ENCODE measurements at places on chromosomes 1 and 21.

GRCh38 chr1:162141281-162142054 is 72.0 kb downstream of the NOS1AP start:
- no peak for DNase-seq

DNA sequence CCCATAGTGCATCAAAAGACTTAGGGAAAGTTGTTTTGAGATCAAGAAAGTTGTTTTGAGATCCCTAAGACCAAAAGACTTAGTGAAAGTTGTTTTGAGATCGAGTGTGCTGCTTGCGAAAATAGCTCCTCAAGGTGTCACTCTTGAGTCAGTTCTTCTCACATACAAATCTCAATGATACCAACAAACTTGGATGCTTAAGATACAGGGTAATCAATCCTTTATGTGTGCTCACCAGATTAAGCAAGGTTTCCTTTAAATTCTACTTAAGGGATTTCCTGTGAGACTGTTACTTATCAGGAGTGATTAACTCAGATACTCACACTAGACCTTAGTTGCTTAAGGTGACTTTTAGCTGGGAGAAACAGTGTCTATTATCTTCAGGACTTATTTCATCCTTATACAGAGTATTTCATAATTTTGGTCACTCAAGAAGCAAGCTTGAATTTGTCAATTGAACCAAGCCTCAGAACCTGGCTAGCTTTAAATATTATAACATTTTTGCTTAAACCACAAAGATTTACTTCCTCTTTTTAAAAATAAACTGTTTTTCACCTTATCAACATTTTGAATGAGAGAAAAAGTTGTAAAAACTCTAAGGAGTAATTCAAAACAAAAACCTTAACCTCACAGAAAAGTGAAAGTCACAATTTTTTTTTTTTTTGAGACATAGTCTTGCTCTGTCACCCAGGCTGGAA is 8.0 kb upstream of the RLF start:
- DNase-seq = peak; percentile 26

- DNase-seq = no peak
Measured at GRCh38 chr1:65432918-65433317, 12.4 kb downstream of the LEPR start.

DNA sequence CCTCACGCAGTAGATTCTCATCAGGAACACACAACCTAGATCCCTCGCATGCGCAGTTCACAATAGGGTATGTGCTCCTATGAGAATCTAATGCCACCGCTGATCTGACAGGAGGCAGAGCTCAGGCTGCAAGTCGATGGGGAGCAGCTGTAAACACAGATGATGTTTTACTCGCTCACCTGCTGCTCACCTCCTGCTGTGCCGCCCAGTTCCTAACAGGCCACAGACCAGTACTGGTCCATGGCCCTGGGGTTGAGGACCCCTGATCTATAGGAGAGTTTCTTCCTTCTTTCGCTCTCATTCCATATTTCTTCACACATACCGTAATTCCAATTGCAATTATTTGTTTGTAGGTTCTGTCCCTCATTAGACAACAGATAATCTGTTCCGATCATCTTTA is 103.4 kb downstream of the CLEC20A start:
- DNase-seq = no peak

DNA sequence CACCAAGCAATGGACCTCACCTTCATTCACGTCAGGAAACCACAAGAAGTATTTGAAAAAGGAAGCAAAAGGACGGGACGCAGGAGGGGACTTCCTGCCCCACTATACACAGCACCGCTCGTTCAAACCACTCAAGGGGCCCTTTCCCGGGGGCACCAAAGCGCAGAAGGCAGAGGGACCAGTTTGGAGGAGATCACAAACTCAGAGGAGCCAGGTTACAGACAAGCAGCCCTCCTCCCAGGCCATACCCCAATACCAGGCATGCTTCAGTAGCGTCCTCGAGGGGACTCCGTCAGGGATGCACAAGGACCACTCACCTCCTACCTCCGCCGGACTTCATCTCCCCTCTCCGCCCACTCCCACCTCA is 685 bp downstream of the CRTC2 start:
- DNase-seq = no peak

DNA sequence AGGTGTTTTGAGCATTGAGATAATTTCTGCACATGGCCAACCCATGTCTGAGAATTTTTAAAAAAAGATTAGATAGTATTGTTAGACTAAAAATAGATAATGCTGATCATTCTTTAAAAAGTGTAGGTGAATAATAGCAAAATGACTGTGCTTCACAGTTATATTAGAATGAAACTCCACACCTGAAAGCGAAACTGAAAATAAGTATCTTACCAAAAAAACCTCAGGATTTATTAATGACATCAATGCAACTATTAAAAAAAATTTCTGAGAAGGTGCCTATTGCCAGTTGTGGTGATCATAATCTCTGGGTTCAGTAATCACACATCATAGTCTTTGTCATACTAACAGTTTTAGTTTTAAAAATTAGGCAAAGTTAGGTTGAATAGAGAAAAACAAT is 36.5 kb downstream of the PLA2G4A start:
- DNase-seq = no peak

DNA sequence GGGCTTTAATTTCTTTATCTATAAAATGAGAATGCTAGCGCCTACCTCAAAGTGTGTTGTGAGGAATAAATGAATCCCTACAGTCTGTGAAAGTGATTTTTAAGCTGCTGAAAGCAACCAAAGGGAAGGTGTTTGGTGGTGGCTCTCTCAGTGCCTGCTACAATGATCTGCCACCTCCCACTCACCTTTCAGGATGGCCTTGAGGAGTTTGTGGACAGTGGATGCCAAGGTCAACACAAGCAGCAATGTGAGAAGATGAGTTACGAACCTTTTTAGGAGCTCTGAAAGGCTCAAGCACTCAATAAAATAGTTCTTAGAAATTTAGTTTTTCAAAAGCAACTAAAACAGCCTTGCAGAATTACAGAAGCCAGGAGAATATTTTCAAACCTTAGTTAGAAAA is 176.6 kb upstream of the DPT start:
- DNase-seq = no peak

DNA sequence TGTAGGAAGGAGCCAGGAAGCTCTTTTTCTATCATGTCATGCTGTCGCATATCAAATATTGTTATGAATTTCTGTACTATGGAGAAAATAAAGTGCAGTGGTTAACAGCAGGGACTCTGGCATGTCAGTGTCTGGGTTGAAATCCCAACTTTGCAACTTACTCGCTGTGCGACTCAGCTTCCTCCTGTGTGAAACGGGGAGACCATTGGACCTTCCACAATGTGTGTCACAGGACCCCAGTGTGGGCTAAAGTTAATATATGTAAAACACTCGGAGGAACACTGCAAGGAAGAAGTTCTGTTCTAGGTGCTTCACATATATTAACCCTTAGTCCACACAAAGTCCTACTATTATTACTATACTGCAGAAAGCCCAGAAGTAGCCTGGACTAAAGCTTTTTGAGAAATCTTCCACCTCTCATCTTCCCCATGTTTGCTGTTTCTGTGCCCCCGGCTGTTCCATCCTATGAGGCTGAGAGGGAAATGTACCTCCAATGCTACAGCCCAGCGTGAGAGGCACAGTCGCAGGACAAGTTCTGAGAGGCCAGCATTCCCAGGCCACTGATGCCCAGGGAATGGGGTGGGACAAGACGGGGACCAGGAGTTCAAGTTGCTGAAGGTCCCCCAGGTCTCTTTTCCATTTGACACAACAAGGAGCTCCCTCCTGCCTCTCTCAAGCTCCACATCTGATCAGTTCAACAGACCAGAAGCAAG is 1.9 kb downstream of the CHIT1 start:
- DNase-seq = no peak

- no peak for DNase-seq
Measured at GRCh38 chr21:26185021-26185420, 14.5 kb upstream of the APP start.

DNA sequence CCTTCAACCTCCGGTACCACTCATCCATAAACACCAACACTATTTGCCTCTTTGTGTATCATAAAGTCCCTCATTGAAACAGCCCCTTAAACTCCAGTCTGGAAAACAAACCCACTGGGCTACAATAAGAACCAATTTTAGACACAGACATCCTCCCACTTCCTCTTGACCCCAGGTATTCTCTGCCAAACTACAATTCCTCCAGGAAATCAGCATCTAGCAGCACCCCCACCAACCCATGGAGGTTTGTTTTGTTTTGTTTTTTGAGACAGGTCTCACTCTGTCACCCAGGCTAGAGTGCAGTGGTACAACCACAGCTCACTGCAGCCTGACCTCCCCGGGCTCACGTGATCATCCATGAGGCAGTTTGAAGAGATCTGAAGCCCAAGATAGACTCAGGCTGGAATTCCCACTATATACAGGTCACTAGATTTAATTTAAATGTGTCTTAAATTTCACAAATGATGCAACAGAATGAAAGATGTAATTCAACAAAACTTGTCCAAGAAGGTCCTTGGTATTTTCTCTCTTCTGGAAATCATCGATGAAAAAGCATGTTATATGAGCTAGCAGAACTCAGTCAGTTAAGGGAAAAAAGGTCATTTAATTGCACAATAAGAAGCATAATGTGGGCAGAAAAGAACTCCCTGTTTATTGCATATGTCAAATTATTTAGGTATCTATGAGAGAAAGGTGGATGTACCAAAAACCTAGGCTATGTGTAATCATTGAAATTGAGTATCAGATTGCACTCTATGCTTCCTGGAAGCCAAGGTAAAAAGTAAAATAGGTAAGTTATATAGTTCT is 30.3 kb downstream of the TCP10L start:
- DNase-seq = no peak

DNA sequence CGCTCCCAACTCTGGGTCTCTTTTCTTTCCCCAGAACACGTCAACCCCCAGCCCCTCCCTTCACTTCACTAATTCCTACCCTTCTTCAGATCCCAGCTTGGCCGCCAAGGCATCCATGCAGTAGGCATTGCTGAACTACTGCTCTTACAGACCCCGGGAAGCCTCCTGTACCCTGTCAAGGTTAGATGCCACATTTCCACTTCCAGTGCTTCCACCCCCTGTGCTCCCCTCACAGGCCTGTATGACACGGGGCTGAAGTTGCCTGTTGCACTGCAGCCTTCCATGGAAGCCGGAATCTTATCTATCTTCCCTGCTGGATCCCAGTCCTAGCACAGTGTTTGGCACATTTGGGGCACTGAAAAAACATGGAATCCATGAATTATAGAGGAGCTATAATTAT is 99.0 kb upstream of the SOD1 start:
- no peak for DNase-seq

DNA sequence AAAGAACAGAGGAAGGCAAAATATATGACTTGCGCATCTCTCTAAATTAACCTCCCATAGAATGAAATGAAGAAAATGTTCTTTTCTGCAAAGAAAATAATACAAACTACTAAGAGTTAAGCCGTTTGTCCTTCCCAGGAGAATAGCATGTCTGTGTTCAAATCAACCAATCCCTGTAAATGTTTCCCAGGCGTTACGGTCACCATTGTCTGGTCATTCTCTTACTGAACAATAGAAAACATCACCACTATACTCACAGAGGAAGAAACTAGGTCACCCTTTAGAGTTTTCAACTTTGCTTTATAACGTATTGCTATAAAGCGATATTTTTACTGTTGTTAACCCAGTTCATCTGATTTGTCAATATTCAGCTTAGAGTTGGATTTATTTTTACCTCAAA is 34.1 kb downstream of the COL11A1 start:
- no peak for DNase-seq

- no peak for DNase-seq
Measured at GRCh38 chr1:159121526-159121925, 45.0 kb upstream of the AIM2 start.

DNA sequence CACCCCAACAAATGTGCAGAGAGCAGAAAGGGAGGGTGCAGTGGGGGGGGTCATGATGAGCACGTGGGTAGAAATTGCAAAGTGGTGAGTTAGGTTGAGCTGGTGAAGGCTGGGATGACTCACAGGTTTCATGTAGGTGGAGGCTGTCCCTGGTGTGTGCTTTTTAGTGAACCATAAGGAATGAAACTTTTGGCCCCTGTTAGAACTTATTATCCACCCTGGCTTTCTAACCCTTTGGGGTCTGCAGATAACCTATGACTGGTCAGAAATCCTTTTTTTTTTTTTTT is 46.9 kb downstream of the DOP1B start:
- DNase-seq = no peak

DNA sequence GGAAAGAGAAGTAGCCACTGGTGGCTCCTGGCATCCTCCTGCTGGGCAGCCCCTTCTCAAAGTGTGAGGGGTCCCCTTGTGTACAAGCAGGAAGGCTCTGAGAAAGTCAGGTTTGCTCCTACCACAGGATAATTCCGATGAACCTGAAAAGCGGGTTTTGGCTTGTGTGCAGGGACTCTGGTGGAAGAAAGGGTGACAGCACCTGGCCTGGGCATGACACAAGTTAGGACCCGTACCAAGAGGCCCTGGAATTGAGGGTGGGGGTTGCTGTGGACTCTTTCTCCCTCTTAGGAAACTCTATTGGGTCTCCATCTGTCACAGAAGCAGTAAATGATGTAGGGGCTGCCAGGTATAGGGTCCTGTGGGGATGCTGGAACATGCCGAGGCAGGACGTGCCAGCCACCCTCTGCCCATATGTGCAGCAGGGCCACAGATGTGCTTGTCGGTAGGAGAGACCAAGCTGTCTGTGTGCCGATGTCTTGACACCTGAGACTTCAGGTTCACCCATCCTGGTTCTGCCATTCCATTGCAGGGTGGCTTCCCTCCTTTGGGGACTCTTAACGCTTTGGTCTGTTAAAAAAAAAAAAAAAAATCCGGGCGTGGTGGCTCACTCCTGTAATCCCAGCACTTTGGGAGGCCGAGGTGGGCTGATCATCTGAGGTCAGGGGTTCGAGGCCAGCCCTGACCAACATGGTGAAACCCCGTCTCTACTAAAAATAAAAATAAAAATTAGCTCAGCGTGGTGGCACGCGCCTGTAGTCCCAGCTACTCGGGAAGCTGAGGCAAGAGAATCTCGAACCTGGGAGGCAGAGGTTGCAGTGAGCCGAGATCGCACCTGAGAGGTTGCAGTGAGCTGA is 9.8 kb downstream of the C1orf35 start:
- DNase-seq = no peak

DNA sequence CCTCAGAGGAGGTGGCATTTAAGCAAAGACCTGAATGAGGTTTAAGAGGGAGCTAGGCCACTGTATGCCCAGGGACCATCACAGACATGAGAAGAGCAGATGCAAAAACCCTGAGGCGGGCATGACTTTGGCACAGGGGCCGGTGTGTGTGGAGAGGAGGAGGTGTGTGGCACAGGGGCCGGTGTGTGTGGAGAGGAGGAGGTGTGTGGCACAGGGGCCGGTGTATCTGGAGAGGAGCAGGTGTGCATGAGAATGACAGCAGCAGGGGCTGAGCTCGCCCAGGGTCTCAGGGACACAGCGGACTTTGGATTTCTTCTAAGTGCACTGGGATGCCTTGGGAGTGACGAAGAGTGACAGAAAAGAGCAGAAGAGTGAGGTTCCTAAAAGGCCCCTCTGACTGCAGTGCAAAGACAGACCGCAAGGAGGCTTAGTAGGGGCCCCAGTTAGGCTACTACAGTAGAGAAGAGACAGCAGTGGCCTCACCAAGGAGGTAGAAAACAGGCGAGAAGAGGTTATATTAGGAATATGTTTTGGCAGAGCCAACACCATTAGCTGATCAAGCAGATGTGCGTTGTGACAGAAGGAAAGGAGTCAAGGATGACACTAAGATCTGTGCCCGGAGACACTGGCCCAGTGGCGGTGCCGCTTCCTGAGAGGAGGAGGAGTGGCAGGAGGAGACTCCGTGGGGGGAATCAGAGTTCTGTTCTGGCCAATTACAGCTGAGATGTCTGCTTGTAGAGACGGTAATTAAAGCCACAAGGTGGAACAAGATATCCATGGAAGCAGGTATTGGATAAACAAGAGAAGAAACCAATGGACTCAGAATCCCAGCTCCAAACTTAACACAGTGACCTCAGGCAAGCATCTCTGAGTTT is 18.4 kb downstream of the ZBTB17 start:
- DNase-seq = peak; percentile 47

GRCh38 chr1:6584126-6585080 is 4.6 kb downstream of the ZBTB48 start:
- DNase-seq = no peak
